Activated CD8-positive, alpha-beta memory T cell treated with anti-CD3 and anti-CD28 coated beads for 4 hours (primary cell): ENCODE measurements at places on chromosomes 3 and 15.

DNA sequence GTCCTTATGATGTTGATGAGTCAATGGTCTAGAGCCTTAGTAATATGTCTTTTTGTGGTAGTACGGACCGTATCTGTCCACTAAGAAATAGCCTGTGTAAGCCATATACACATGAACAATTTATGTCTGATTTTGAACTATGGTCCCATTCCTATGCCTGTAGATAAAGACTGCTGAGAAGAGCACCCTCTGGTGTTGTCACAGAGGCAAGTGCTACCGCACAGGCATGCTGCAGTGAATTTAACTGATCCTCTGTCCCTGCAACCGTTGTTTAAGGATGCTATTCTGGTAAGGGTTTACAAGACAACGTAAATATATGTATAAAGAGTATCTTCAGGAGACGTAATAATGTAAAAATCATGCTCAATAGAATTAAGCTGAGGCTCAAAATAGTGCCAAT is 170.7 kb downstream of the UBE3A start:
- no peak for DNase-seq

DNA sequence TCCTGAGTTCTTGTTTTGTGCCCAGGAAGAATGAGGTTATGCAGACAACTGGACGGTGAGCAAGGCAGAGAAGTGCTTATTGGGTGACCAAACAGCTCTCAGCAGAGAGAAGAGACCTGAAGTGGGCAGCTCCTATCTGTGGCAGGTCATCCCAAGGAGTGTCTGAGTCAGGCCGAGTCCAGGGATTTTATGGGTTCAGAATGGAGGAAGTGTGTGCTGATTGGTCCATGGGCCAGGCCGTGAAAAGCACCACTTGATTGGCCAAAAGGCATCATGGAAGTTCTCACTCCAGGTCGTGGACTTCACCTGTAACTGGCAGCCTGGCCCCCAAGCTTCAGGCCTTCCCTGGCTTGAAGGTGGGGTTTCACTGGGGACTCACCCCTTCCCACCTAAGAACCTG is 74.5 kb downstream of the NR1D2 start:
- DNase-seq: no peak

GRCh38 chr3:63343674-63344073 is 65.6 kb downstream of the SYNPR start:
- DNase-seq: no peak

DNA sequence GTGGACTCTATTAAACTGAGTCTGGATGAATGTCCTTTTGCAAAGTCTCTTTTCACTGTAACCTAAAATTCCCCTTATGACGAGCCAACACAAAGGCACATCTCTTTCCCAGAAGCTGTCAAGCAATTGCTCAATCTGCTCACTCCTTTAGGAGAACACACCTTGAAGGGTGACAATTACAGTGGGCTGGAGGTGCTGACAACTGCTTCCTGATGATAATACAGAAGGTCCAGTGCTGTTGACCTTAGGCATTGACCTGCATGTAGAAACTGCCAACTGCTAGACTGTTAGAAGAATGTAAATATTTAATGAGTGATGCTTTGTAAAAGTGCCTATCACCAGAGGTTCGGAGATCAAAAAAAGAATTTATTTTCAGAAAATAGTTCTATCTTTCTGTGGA is 757.7 kb downstream of the GRM7 start:
- DNase-seq: no peak

- no peak for DNase-seq
Observed at GRCh38 chr3:141332416-141332815, 35.9 kb upstream of the ZBTB38 start.

DNA sequence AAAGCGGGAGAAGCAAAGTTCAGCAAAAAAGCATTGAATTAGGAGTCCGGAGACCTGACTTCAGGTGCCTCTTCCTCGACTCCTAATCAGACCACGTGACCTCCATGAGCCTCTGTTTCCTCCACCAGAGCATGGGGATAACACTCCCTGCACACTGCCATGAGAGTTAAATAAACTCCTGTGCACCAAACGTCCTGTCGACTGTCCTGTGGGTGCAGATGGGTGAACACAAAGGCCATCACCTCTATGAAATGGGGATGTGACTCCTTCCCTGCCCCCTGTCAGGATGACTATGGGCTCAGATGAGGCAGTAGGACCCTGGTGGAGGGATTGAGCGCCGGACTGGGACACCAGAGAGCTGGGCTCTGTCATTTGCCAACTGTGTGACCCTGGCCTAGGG is 13.5 kb upstream of the TSPAN3 start:
- no peak for DNase-seq

DNA sequence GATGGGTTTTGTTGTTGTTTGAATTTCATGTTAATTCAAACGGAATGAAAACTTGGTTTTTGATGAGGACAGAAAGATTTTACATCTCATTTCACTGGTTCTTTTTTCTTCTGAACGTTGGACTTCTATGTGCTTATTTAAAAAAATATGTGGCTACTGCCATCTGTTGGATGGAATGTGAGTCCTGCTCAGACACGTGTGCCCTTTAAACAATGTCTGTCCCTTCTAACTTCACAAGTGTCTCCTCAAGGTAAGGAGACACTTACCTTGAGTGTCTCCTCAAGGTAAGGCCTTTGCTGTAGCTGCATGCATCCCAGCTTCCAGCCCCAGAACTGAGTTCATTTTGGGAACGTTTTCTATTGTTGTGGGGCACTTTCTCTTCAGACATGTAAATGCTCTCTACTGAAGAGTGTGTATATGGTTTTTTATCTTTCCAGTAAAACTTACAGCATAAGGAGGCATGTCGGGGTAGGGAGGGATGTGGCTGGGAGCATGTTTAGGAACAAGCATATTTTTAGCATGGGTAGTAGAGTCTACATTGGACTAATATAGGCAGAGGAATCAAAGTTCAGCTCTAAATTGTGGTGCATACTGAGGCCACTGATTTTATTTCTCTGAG is 63.1 kb upstream of the UBE3A start:
- no peak for DNase-seq

- DNase-seq: no peak
Observed at GRCh38 chr3:192409838-192410683, 317.3 kb downstream of the FGF12 start.

DNA sequence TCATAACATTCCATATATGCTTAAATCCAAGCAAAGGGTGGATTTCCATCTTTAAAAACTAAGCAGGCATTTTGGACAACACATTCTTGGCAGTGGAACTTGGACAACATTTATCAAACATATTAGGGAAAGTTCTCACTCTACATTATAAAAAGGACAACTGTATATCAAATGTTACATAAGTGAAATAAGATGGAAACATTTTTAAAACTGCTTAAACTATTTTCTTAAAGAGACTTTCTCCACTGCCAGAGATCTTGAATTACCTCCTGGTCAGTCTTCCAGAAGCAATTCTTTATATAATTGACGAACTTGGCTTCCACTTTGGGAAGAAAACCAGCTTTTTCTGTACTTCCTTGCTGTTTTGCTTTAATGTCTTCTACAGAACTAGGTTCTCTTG is 109.3 kb downstream of the NEO1 start:
- no peak for DNase-seq

- DNase-seq: no peak
Observed at GRCh38 chr3:62892951-62893350, 17.7 kb upstream of the CADPS start.

DNA sequence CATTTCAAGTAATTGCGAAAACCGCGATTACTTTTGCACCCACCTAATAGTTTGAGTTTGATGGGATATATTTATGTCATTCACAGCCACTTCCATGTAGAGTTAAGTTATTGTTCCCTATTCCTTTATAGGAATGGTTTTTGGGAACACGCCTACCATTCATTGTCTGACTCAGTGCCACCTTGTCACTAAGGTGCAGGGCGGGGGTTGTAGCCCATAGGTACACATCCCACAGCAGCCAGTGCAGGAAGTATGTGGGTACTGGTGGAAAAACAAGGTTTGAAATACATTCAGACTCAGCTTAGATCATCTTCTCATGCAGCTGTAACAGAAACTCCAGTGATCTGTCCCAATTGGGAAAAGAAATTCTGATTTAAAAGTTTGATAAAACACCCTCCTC is 48.2 kb upstream of the CFAP161 start:
- no peak for DNase-seq

DNA sequence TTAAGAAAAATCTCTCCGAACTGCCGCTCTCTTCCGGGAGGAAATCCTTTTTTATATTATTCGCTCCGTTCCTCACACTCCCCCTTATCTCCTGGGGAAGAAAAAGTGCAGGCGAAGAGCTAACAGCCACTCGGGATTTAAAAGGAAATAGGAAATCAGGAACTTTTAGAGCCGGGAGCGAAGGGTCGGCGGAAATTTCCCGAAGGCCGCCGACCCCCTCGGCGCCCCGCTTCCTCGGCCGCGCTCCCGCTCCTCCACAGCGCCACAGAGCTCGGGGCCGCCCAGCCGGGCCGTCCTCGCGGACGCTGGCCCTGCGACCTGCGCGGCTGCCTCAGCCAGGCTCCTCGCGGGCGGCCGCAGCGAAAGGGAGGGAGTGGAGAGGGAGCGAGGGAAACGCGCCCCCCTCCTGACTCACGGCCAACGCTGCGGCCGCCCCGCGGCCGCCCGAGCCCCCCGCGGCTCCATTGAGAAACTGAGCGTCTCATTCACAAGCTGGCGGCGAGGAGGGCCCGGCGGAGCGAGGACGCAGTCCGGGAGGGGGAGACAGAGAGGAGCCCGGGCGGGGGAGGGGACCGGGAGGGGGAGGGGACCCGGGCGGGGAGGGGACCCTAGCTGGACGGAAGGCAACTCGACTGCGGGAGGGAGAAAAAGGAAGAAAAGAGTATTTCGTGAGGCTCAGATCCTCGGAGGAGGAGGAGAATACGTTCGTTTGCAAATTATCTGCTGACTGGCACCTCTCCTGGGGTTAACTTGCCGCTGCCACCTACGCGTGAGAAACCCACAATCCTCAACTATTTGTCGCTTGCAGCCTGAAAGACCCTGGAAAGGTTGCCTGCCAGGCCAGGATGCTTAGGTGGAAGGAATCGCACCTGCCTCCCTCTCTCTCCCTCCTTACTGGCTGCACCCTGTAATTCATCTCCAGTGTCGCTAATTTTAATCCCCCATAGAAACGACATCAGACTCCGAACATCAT is at the start of gene PTPN9:
TSS of gene PTPN9 (minus strand) at position 368 of the 973 bp plus-strand sequence. CDS start 539 bp downstream, outside the sequence.
- peak; percentile 40 for DNase-seq
